Activated CD4-positive, alpha-beta T cell treated with anti-CD3 and anti-CD28 coated beads, Interleukin-2, Interleukin-4, amounts not matched to agents 100 ng/mL and 50 ng/mL, durations not matched to agents 16 hours and 8 hours (primary cell): ENCODE measurements at places on chromosomes 13 and 19.

DNA sequence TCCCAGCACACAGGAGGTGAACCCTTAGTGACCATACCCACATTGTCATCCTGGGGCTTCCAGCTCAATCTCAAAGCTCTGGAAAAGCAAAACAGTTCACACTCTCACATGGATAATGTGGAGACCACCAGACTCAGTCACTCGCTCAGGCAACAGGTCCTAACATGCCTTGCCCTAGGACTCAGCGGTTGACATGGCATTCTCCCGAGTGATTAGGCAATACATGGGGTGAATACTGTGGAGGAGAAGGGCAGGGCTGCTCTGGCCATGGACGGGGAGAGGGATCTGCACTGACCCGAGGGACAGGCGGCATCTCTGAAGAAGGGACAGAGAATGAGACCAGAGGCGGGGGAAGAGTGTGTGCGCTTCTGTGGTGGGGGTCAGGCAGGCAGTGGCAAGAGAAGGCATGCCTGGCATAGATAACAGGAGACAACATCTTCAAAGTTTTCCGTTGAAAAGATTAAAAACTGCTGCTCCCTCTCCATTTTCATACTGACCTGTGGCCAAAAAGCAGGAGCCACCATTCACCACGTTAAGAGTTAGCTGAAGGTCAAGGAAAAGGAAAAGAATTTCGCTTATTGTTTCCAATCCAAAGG lies 44.5 kb upstream of the EPHX3 start:
- DNase-seq = no peak

DNA sequence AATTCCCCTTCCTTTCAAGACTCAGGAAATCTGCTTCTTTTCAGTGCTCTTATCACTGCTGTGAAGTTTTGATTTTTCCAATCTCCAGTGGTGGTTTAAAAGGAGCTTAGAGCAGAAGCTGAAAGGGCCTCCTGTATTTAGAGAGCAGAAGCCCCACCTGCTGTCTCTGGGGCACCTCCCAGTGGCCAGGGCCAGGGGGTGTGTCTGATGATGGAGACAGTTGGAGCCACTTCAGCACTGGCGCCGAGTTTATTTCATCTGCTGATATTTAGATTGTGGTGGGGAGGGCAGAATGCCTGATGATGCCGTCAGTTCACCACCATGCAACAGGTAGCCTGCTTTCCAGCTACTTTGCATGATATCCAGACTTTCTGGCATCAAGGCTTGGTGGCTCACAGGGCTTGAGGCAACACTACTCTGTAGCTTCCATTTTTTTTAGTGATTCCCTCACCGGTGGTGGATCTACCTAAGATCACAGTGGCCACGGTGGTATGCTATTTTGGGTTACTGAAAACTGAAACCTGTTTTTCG lies 371.9 kb downstream of the KCNRG start:
- no peak for DNase-seq

GRCh38 chr19:39270036-39270871 lies 2.1 kb downstream of the IFNL2 start:
- DNase-seq = no peak

DNA sequence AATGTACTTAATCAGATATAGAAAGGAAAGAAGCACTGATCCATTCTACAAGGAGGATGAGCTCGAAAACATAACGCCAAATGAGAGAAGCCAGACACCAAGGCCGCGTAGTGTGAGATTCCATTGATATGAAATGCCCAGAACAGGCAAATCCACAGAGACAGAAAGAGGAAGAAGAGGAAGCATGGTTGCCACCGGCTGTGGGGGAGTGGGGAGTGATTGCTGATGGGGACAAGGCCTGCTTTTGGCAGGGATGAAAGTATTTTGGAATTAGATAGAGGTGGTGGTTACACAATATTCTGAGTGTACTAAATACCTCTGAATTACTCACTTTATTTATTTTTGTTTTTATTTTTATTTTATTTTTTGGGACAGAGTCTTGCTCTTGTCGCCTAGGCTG lies 50.2 kb upstream of the KLF2 start:
- no peak for DNase-seq
